ENCODE measurements at places on chromosomes 6 and 20. TPM values are rescaled to one million over a fixed set of nuclear protein-coding genes. Genes with fewer than 3 reads are reported as not detected.

Gene DDO
- total RNA-seq, result 0.89 TPM

Gene NEURL2
- 0.39 TPM for total RNA-seq

Gene CTCFL
- not detected for total RNA-seq

Gene SPATA25
- not detected for total RNA-seq

Gene SLC29A1
- 130 TPM for total RNA-seq

Gene LTA
- not detected for total RNA-seq

Gene CALHM5
- 0.81 TPM for total RNA-seq

Gene TRDN
- total RNA-seq, result not detected

Gene TFB1M
- total RNA-seq, result 20.6 TPM

Gene ETV7
- total RNA-seq, result 0.82 TPM

Gene HUS1B
- total RNA-seq, result 0.22 TPM

Gene LPA
- total RNA-seq, result not detected

Gene PPIL6
- total RNA-seq, result 8.8 TPM

Gene ZBTB12
- total RNA-seq, result 0.67 TPM

Gene LST1
- total RNA-seq, result not detected

Gene RGS17
- total RNA-seq, result 0.20 TPM

All from MG63 (cell line).